ENCODE measurements at places on chromosomes 7 and 10.
A peak's percentile ranks its signal among the peaks of the same experiment; 100 is the strongest.

DNA sequence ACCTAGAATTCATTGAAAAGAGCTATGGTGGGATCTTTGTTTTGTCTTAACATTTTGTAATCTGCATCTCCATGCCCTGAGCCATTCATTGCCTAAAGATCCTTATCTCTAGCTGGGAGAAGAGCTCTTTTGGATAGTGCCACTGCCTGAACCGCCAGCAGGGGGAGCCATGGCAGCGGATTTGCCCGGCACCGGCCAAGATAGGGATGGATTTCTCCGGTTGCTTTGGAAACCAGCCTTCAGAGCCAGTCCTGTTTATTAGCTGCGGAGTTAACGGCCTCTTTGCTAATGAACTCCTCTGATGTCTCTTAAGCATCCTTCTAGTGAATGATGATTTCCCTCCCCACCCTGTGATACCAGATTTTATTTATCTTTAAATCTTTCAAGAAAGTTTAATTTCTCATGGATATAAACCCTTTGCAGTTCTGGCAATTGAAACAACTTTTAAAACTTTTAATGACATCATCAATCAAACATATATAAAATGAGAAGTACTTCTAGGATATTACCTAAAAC, 58.2 kb upstream of the LYZL2 start:
- peak; percentile 74 for DNase-seq

GRCh38 chr10:103855424-103855823, at the start of gene SH3PXD2A:
Gene SH3PXD2A (minus strand): TSS chr10:103855576. CDS start chr10:103855266, 310 bp downstream.
- DNase-seq = no peak

DNA sequence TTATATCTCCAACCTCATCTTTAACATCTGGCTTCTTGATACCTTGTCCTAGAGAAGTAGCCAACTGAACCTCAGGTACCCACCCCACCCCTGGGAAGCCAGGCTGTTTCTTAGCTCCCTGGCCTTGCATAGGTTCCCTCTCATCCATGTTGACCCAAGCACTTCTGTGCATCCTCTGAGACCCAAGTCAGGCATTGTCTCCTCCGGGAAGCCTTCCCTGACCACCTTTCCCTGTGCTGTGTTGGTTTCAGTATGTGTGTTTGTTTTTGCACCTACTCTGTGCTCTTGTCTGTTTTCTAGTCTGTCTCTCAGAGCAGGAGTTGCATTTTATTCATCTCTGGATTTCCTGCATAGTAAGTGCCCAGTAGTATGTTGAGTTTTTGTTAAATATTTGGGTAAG, 93.4 kb upstream of the ANLN start:
- no peak for DNase-seq

GRCh38 chr10:122493761-122494160, 32.4 kb downstream of the HTRA1 start:
- no peak for DNase-seq

DNA sequence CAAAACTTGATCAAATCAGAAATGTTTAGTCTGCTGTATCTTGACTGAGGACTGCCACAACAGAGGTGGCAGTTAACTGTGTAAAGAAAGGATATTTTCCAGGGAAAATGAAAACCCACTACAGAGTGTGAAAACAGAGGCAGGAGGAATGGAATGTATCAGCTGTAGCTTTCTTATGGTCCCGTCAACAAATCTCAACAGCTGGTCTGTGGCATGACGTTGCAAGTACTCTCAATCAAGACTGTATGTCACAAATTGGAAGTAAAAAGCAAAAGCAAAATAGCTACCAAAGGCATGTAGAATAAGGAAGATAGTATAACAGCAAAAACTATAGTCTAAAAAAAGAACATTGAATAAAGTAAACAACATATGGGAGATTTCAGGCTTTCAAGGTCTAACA, 123.5 kb downstream of the KMT2C start:
- no peak for DNase-seq

DNA sequence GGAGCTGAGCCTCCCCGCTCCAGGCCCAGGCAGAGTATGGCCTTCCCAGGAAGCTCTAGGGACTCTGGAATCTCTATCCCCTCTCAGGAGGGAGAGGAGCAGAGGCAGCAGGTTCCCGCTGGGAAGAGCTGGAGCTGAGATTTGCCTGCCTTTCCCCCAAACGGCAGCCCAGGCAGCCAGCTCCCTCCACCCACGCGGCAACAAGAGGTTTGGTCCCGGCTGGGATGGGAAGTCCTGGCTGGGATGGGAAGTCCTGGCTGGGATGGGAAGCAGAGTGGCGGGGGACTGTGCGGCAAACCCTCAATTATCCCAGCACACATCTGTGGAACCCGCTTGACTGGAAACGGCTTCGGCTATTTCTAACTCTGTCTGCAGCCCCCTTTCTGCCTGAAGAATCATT, 223.0 kb downstream of the ELFN1 start:
- DNase-seq = no peak

- no peak for DNase-seq
These were observed 35.9 kb downstream of the TSPAN15 start for GRCh38 chr10:69486922-69487730.

GRCh38 chr10:59872892-59873463, 33.4 kb downstream of the CCDC6 start:
- no peak for DNase-seq

DNA sequence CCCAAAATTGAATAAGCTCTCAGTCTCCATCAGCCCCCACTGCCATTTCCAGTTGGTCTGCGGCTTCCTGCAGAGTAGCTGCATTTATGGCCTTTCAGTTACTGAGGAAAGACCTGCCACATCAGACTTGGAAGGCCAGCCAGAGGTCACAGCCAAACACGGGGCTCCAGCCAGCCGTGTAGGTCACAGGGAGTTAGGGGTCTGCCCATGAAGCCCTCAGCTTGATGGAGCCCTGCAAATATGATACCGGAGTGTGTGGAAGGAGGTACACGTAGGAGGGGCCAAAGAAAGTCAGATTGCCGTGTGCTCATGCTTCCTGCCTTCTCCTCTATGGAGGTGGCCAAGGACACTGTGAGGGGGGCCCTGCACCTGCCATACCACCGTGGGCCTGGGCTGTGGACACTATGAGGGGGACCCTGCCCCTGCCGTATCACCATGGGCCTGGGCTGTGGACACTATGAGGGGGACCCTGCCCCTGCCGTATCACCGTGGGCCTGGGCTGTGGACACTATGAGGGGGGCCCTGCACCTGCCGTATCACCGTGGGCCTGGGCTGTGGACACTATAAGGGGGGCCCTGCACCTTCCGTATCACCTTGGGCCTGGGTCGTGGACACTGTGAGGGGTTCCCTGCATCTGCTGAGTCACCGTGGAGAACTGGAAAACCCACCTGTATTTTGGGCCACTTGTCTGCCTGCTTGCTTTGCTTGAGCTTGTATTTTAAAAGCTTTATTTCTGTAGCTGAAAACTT, 335.7 kb upstream of the SHH start:
- no peak for DNase-seq

GRCh38 chr7:28942168-28942567, 16.0 kb downstream of the TRIL start:
- DNase-seq = no peak

DNA sequence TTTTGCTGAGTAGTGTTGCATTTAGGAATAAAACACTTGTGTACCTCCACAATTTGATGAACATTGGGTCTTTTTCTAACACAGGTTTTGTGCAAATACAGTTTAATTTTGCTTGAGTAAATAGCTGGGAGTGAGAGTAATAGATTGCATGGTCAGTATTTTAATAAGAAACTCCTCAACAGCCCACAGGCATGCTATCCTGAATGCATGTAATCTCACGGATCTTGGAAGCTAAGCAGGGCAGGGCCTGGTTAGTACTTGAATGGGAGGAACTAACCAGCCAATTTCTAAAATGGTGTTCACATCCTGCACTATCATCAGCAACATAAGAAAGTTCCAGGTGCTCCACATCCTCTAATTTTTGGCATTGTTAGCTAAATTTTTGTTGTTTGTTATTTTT, 685.4 kb upstream of the MBL2 start:
- DNase-seq = no peak

DNA sequence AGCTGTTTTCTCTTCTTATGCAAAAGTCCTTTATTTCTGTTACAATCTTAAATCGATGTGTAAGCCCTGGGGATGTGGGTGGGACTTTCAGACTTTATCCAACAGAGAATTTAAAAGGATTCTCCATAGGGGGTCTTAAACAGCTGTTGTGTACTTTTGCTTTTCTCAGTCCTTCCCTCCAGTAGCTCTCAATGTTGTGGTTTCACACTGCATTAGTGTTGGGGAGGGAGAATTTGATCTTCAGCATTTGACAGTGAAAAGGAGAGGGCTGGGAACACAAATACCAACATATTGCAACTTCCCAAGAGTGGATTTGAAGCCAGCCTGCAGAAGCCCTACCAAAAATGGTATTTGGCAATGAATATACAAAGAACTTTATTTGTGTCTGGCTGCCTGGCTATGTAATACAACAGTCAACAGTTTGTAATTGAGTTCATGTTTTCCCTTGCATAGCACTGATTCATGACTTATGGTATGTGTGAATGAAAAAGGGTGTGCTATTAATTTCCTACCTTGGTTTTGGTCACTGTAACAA, 80.1 kb upstream of the CAPZA2 start:
- DNase-seq = no peak

DNA sequence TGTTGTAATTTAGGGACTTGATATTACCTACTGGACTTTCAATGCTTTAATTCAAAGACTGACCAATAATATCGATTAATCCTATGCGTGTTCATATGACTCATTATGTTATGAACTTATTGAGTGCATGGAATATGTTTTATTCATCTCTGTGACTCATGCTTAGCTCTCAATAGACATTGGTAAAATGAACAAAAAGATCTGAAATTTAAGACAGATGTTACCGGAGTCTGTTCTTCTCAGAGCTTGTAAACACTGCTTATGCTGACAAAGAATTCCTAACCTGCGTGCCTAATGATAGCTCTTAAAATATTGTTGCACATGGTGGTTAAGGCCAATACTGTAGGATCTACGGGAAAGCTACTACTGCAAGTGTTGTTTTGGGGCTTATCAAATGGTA, 131.5 kb upstream of the ACBD5 start:
- no peak for DNase-seq

- DNase-seq = no peak
These were observed 20.5 kb downstream of the MNX1 start for GRCh38 chr7:156989766-156990535.

DNA sequence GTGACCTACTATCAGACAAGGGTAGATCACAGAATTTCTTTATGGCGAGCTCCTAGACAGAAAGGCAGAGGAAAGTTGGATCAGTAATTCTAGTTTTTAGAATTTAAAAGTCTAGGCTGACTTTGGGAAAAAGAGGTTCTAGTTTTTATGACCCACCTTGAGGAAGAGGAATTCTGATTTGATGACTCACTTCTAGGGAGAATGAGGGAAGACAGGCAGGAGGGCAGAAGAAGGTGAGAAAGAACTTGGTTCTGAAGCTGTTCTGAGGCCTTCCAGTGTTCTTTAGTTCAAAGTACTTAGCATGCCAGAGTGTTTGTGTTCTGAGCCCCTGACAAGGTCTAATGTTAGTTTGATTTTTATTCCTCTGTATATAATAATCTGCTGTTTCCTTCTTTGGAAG, 97.2 kb downstream of the PODXL start:
- DNase-seq = no peak

DNA sequence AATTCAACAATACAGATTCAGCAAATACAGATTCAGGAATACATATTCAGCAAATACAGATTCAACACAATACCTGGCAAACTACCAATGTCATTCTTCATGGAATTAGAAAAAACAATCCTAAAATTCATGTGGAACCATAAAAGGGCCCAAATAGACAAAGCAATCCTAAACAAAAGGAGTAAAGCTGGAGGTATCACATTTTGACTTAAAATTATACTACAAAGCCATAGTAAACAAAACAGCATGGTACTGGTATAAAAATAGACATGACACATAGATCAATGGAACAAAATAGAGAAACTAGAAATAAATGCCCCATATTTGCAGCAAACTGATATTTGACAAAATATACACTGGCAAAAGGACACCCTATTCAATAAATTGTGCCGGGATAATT, 3.4 kb upstream of the NT5C3A start:
- no peak for DNase-seq

DNA sequence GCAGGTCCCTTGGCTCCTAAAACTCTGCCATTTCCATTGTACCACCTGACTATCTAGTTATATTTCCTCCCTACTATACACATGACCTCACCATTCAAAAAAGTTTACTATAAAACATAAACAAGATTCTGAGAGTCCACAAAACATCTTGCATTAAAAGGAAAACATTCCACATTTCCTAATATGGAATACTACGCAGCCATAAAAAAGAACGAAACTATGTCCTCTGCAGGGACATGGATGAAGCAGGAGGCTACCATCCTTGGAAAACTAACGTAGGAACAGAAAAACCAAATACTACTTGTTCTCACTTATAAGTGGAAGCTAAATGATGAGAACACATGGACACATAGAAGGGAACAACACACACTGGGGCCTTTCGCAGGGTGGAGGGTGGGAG, 48.3 kb downstream of the SVIL start:
- no peak for DNase-seq

GRCh38 chr7:45917658-45918057, 3.4 kb downstream of the IGFBP3 start:
- peak; percentile 30 for DNase-seq

DNA sequence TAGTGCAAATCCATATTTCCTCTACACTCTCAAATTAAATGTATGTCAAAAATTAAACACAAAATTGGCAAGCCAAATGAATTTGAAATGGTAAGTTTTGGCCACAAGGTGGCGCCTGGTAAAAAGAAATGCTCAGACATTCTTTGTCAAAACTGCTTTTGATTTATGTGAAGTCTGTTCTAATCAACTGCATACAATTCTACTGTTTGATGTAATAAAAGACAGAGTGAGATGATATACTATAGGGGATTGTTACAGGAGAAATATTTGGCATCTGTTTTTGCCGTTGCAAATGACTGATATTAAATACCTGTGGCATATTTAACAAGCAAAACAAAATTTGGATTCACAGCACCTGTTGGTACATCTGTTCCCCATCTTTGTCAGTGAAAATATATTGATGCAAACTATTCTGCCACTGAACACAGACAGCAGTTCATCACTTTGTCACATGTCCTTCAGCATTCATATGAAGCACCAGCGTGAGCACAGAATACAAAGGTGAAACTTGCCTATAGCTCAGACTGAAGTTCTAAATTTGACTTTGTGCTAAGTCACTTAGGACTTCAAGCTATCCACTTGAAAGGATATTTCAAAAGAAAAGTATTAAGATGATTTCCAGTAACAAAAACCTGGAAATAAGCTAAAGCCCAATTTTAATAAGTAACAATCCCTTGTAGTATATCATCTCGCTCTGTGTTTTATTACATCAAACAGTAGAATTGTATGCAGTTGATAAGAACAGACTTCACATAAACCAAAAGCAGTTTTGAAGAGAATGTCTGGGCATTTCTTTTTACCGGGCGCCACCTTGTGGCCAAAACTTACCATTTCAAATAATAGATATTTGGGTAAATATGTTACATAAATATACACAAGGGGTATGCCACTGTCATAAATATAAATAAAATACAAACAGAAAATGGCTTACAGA, 10.2 kb upstream of the CH25H start:
- no peak for DNase-seq

DNA sequence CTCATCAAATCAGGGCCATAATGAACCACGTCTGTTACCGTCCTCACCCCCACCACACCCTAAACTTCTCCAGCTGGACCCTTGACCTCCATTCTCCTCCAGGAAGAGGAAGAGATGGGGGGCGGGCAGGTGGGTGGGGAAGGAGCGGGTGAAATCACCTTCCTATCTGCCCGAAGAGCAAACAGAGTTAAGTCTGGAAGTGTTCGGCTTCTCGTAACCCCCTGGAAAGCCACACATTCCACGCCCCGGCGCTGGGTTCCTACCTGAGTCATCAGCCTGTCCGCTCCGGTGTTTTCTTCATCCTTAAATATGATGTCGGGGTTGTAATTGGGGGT, 736 bp downstream of the SHH start:
- no peak for DNase-seq

GRCh38 chr10:75117995-75118394, 6.5 kb downstream of the SAMD8 start:
- no peak for DNase-seq

Measured in stimulated activated CD4-positive, alpha-beta T cell treated with anti-CD3 and anti-CD28 coated beads, Interleukin-15, amount 100 ng/mL, for 1 hour (primary cell).